Right cardiac atrium (tissue), 5 donors: ENCODE measurements at places on chromosomes 11 and 22. TPM values are rescaled to one million over a fixed set of nuclear protein-coding genes. Genes with fewer than 3 reads are reported as not detected.

Gene DDTL
- 2.7 TPM for polyA plus RNA-seq

Gene MSANTD2
- polyA plus RNA-seq = 3.8 TPM

Gene TYMP
- polyA plus RNA-seq = 18.5 TPM

Gene PTPN5
- 2.0 TPM for polyA plus RNA-seq

Gene MOV10L1
- 0.63 TPM for polyA plus RNA-seq

Gene PPP1CA
- 79.4 TPM for polyA plus RNA-seq

Gene MUC2
- polyA plus RNA-seq = 0.02 TPM

Gene CCDC89
- polyA plus RNA-seq = 0.52 TPM

Gene B3GAT3
- 18.7 TPM for polyA plus RNA-seq

Gene NARS2
- polyA plus RNA-seq = 19.1 TPM

Gene IL18
- 3.1 TPM for polyA plus RNA-seq

Gene PYGM
- 50.2 TPM for polyA plus RNA-seq

Gene P2RY6
- polyA plus RNA-seq = 0.70 TPM

Gene CECR2
- 3.4 TPM for polyA plus RNA-seq

Gene DEUP1
- polyA plus RNA-seq = not detected

Gene GRIA4
- 0.05 TPM for polyA plus RNA-seq

Gene BUD13
- 5.7 TPM for polyA plus RNA-seq

Gene STK33
- 14.1 TPM for polyA plus RNA-seq

Gene SCGB1D4
- polyA plus RNA-seq = not detected

Gene PKNOX2
- polyA plus RNA-seq = 8.1 TPM
